ENCODE measurements at places on chromosomes 1 and 21.

- no peaks in the 10 kb centered on the region for H3K27me3 ChIP-seq
- H3K4me3 ChIP-seq = no peak overlapping the region
- H3K27ac ChIP-seq = no peak overlapping the region
- no peak for DNase-seq
- H3K4me1 ChIP-seq = peaks cover 10% of the 10 kb centered on the region
Measured at GRCh38 chr1:47771751-47772150, 225.4 kb downstream of the TRABD2B start.

- no peaks in the 10 kb centered on the region for H3K36me3 ChIP-seq
- H3K27me3 ChIP-seq = no peaks in the 10 kb centered on the region
- no peak overlapping the region for H3K27ac ChIP-seq
- no peak for DNase-seq
- H3K4me3 ChIP-seq = no peak overlapping the region
- peaks cover 7% of the 10 kb centered on the region for H3K4me1 ChIP-seq
Measured at GRCh38 chr1:211783266-211783665, 47.3 kb downstream of the LPGAT1 start.

GRCh38 chr1:199815947-199816346, 211.6 kb upstream of the NR5A2 start:
- H3K36me3 ChIP-seq = no peaks in the 10 kb centered on the region
- H3K27me3 ChIP-seq = no peaks in the 10 kb centered on the region
- H3K27ac ChIP-seq = no peak overlapping the region
- DNase-seq = no peak
- H3K4me1 ChIP-seq = peaks cover 14% of the 10 kb centered on the region
- H3K4me3 ChIP-seq = no peak overlapping the region

GRCh38 chr1:192873836-192874235, 65.0 kb downstream of the RGS2 start:
- H3K36me3 ChIP-seq = no peaks in the 10 kb centered on the region
- no peak overlapping the region for H3K4me3 ChIP-seq
- no peak for DNase-seq
- no peak overlapping the region for H3K27ac ChIP-seq
- no peaks in the 10 kb centered on the region for H3K27me3 ChIP-seq
- H3K4me1 ChIP-seq = peaks cover 3% of the 10 kb centered on the region

GRCh38 chr1:48683839-48684238, 92.9 kb downstream of the BEND5 start:
- no peaks in the 10 kb centered on the region for H3K27me3 ChIP-seq
- peaks cover 25% of the 10 kb centered on the region for H3K4me1 ChIP-seq
- no peak for DNase-seq
- no peak overlapping the region for H3K27ac ChIP-seq

DNA sequence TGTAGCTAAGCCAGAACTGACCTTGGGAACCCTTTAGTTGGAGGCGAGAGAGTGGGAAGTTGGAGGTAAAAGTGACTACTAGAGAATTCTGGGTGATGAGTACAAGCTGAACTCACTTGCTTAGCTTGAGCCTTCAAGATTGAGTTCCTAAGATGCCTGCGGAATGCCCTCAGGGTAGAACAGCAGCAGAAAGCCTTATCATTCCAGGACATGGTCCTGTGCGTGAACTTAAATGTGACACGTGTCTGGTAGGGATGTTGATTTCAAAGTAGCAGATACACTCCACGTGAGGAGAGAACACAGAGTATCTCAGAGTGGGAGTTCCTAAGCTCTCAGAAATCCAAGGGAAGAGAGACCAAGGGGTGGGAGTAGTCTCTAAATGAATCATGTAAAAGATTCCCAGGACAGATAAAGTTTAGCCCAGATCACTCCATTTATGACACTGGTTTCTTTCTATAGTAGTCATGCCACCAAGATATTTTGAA, 60.1 kb downstream of the KCNK1 start:
- H3K27ac ChIP-seq = no peak overlapping the region
- H3K36me3 ChIP-seq = peaks cover 56% of the 10 kb centered on the region
- DNase-seq = no peak
- H3K4me3 ChIP-seq = no peak overlapping the region
- no peaks in the 10 kb centered on the region for H3K27me3 ChIP-seq

DNA sequence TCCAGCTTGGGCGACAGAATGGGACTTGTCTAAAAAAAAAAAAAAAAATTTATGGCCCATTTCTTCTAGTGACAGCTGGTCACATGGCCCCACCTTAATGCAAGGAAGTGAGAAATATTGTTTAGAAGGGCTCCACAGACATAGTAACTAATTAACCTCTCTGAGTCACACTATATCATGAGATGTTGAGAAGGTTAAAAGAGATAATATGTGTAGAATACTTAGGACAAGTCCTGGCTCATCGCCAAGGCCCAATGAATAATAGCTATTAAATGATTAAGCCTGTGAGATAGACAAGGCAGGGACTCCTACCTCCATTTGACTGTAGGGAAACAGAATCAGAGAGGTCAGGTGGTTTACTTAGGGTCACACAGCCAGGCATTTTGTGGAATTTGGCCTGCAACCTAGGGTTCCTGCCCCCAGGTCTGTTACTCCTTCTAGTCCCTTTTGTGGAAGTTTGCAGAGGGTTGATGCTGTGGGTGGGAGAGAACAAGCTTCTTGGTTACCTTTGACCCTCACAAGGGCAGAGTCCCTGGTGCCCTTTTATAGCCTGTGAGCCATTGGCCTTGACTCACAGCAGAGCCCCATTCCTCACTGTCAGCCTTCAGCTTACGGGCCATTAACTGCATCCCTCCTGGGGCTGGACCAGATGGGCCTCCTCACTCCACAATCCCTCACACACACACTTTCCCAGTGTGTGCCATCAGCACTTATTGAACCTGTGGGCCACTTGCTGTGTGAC, 48.5 kb downstream of the OPRD1 start:
- no peak overlapping the region for H3K27ac ChIP-seq
- no peaks in the 10 kb centered on the region for H3K36me3 ChIP-seq
- no peak for DNase-seq
- H3K27me3 ChIP-seq = no peaks in the 10 kb centered on the region
- 0 out of 2 replicates have a peak, but pooled peaks cover 3% of the 10 kb centered on the region for H3K4me1 ChIP-seq

DNA sequence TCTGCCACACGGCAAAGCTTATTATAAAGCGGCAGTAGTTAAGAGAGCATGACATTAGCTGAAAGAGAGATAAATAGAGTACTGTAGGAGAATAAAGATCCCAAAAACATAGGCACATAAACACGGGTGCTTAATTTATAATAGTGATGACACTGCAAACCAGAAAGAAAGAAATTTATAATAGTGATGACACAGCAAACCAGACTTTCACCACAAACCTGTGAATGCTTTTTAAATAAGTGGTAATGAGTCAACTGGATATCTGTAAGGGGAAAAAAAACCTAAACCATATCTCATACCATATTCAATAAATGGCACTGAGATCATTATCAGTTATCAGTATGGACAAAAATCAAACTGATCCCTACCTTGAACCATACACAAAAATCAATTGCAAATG, 25.5 kb downstream of the USP1 start:
- no peaks in the 10 kb centered on the region for H3K27me3 ChIP-seq
- no peak overlapping the region for H3K4me3 ChIP-seq
- H3K36me3 ChIP-seq = peaks cover 8% of the 10 kb centered on the region

DNA sequence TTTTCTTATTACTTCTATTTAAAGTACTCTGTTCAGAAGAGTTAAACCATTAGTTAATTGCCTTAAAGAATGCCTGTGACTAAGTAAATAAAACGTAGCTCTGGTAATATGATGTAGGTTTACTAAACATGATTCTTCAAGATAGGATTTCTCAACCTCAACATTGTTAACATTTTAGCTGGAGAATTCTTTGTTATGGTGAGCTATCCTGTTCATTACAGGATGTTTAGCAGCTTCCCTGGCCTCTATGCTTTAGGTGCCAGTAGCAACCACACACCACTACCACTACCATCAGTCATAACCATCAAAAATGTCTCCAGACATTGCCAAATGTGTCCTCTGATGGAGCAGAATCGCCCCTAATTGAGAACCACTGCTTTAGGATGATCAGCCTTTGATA, 10.7 kb downstream of the RPF1 start:
- H3K36me3 ChIP-seq = peaks cover 39% of the 10 kb centered on the region
- no peak overlapping the region for H3K4me3 ChIP-seq
- DNase-seq = no peak
- H3K4me1 ChIP-seq = no peaks in the 10 kb centered on the region
- no peak overlapping the region for H3K27ac ChIP-seq

DNA sequence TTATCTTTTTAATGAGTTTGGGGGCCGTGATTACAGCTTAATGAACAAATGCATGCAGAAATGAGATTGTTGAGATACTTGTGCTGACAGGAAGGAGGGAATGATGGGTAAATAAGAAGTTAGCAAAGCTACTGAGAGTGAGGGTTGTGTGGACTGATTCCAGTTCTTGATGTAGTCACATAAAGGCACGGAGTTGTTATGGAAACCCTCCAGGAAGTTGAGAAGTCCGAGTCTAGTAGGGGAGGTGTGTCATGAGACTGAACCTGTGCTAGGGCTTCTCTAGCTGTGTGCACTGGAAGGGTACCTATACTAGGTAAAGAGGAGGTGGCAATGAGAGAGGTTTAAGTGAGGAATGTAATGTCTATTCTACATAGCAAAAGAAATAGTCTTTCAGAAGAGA, 475.7 kb downstream of the USP25 start:
- DNase-seq = no peak
- H3K4me3 ChIP-seq = no peak overlapping the region
- H3K27me3 ChIP-seq = no peaks in the 10 kb centered on the region
- H3K4me1 ChIP-seq = no peaks in the 10 kb centered on the region
- no peaks in the 10 kb centered on the region for H3K36me3 ChIP-seq

- no peaks in the 10 kb centered on the region for H3K27me3 ChIP-seq
- H3K27ac ChIP-seq = no peak overlapping the region
- H3K4me1 ChIP-seq = peaks cover 21% of the 10 kb centered on the region
Measured at GRCh38 chr1:88610687-88611086, 73.4 kb upstream of the PKN2 start.

- peak; percentile 65 for DNase-seq
- H3K4me3 ChIP-seq = no peak overlapping the region
- H3K4me1 ChIP-seq = peaks cover 30% of the 10 kb centered on the region
- H3K27me3 ChIP-seq = peaks cover 62% of the 10 kb centered on the region
- no peak overlapping the region for H3K27ac ChIP-seq
Measured at GRCh38 chr1:220873868-220874655, 5.2 kb upstream of the HLX start.

GRCh38 chr1:151326619-151327222, 495 bp downstream of the PI4KB start:
- H3K27ac ChIP-seq = peak overlapping the region; percentile 95
- H3K4me3 ChIP-seq = peak overlapping the region; percentile 87
- H3K27me3 ChIP-seq = no peaks in the 10 kb centered on the region
- H3K4me1 ChIP-seq = peaks cover 13% of the 10 kb centered on the region

- no peak for DNase-seq
- H3K4me1 ChIP-seq = peaks cover 6% of the 10 kb centered on the region
- no peak overlapping the region for H3K4me3 ChIP-seq
- H3K27me3 ChIP-seq = no peaks in the 10 kb centered on the region
- H3K27ac ChIP-seq = no peak overlapping the region
- no peaks in the 10 kb centered on the region for H3K36me3 ChIP-seq
Measured at GRCh38 chr1:201404722-201405483, 5.8 kb upstream of the LAD1 start.

GRCh38 chr1:2988256-2988655, 33.0 kb upstream of the ACTRT2 start:
- H3K27me3 ChIP-seq = peaks cover 5% of the 10 kb centered on the region
- H3K4me1 ChIP-seq = no peaks in the 10 kb centered on the region
- no peak overlapping the region for H3K4me3 ChIP-seq
- no peak for DNase-seq
- H3K27ac ChIP-seq = no peak overlapping the region
- peaks cover 28% of the 10 kb centered on the region for H3K36me3 ChIP-seq

DNA sequence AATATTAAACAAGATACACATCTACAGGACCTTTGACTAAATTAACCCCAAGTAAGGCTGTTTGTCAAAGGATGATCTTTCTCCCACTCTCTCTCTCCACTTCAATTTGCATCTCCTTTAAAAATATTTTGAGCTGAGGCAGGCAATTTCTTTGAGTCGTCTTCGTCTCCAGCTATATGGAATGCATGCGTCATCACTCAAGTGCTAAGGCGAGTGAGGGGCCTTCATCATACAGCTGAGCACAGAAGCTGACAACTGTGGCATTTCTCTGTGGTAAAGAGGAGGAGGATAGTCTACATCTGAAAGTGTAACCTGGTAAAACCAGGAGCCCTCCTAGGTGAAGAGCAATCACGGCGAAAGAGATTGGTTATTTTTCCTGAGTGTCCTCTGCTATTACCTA, 7.6 kb downstream of the EPHX4 start:
- peaks cover 5% of the 10 kb centered on the region for H3K4me1 ChIP-seq
- no peak for DNase-seq
- H3K4me3 ChIP-seq = no peak overlapping the region
- H3K36me3 ChIP-seq = no peaks in the 10 kb centered on the region

DNA sequence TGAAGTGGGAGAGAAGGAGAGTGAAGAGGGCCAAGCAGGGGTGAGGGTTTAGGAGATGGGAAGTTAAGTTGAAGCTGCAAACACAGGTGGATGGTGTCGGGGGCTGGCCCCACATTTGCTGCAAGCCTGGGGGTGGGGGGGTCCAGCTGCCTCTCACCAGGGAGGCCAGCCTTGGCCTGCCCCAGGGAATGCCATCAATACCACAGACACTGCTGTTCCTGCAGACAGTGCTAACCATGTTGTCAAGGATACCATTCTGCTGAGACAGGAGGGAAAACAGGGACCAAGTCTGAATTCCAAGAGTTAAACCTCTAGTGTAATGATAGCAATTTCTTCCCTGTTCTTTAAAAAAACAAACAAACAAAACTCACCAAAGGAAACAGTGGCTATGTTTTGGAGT, 8.0 kb downstream of the MECR start:
- no peaks in the 10 kb centered on the region for H3K27me3 ChIP-seq
- peaks cover 33% of the 10 kb centered on the region for H3K4me1 ChIP-seq
- no peak overlapping the region for H3K4me3 ChIP-seq
- DNase-seq = no peak
- peak overlapping the region; percentile 54 for H3K27ac ChIP-seq

DNA sequence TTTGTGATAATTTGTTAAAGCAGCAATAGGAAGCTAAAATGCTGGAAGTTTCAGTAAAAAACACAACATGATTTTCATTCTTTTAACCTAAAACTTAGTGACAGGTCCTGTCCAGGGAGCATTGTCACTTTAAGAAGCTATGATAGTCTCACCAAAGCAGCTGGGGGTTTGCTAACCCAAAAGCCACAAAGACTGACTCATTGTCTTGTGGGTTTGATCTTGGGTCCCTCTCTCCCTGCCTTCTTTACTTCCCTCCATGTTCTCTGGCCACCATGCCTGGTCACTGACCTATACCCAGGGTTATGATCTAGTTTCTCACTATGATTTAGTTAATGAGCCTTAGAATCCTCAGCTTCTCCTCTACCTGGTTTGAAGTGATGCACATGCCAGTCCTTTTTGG, 213.5 kb upstream of the PTGFR start:
- no peaks in the 10 kb centered on the region for H3K36me3 ChIP-seq
- H3K4me3 ChIP-seq = no peak overlapping the region
- H3K27ac ChIP-seq = no peak overlapping the region
- H3K4me1 ChIP-seq = no peaks in the 10 kb centered on the region
- H3K27me3 ChIP-seq = peaks cover 30% of the 10 kb centered on the region

- no peak for DNase-seq
- no peaks in the 10 kb centered on the region for H3K36me3 ChIP-seq
- no peaks in the 10 kb centered on the region for H3K27me3 ChIP-seq
- no peak overlapping the region for H3K4me3 ChIP-seq
- H3K4me1 ChIP-seq = no peaks in the 10 kb centered on the region
Measured at GRCh38 chr21:33293811-33294216, 27.6 kb downstream of the IL10RB start.

Data from WTC11 (cell line).